Endodermal cell (in vitro differentiated cells): ENCODE measurements at places on chromosomes 5 and 9.

DNA sequence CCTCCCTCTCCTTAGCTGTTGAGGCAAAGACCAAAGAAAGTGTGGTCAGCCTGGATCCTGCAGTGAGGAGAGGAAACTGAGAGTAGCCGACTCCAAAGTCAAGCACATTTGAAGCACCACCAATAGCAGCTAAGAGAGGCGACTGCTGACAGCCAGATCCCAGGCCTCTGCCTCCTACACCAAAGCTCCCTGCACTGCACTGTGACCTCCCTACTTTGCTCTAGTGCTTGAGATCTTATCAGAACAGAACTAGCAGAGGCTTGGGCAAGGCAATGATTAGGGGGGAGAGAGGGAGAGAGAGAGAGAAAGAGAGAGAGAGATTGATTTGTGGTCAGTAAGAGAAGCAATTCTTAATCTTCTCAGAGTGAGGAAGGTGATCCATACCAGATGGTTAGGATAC, 216.3 kb downstream of the CDK5RAP2 start:
- peaks cover 9% of the 10 kb centered on the region for H3K4me1 ChIP-seq
- H3K36me3 ChIP-seq: no peaks in the 10 kb centered on the region
- no peak overlapping the region for H3K4me3 ChIP-seq
- H3K27ac ChIP-seq: no peak overlapping the region
- peaks cover 36% of the 10 kb centered on the region for H3K27me3 ChIP-seq
- DNase-seq: no peak

GRCh38 chr5:57948091-57948490, 465.5 kb upstream of the ACTBL2 start:
- no peak overlapping the region for H3K27ac ChIP-seq
- H3K4me1 ChIP-seq: no peaks in the 10 kb centered on the region
- H3K27me3 ChIP-seq: no peaks in the 10 kb centered on the region
- no peak overlapping the region for H3K4me3 ChIP-seq
- no peak for DNase-seq
- no peaks in the 10 kb centered on the region for H3K36me3 ChIP-seq

GRCh38 chr5:149756354-149756753, 26.2 kb downstream of the PPARGC1B start:
- H3K27me3 ChIP-seq: no peaks in the 10 kb centered on the region
- no peaks in the 10 kb centered on the region for H3K4me1 ChIP-seq
- no peaks in the 10 kb centered on the region for H3K36me3 ChIP-seq
- no peak for DNase-seq
- no peak overlapping the region for H3K4me3 ChIP-seq
- H3K27ac ChIP-seq: no peak overlapping the region

- no peak overlapping the region for H3K4me3 ChIP-seq
- DNase-seq: no peak
- no peak overlapping the region for H3K27ac ChIP-seq
- H3K4me1 ChIP-seq: peaks cover 3% of the 10 kb centered on the region
- peaks cover 6% of the 10 kb centered on the region for H3K27me3 ChIP-seq
- H3K36me3 ChIP-seq: no peaks in the 10 kb centered on the region
Observed at GRCh38 chr5:113771483-113771882, 258.0 kb downstream of the YTHDC2 start.

DNA sequence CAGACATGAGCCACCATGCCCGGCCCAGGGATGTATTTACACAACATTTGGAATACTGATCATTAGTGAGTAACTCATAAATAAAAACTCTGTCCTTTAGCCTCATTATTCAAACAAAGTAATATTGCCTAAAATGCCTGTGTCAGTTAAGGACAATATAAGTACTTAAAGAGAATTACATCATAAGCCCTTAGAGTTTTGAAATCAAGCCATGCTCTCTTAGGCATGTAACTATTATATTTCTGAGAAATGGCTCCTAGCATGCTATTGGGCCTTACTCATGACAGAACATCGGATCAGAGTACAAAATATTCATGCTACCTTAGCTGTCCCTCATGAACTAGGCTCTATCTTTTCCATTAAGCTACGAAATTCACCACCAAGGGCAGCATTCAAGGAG, 309.3 kb downstream of the CHSY3 start:
- no peaks in the 10 kb centered on the region for H3K27me3 ChIP-seq
- H3K4me3 ChIP-seq: no peak overlapping the region
- H3K27ac ChIP-seq: no peak overlapping the region
- no peaks in the 10 kb centered on the region for H3K36me3 ChIP-seq
- peaks cover 2% of the 10 kb centered on the region for H3K4me1 ChIP-seq
